ENCODE measurements at places on chromosomes 3 and 15.
A peak's percentile ranks its signal among the peaks of the same experiment; 100 is the strongest.

- DNase-seq = no peak
Observed at GRCh38 chr3:101902041-101902440, 52.7 kb downstream of the NFKBIZ start.

GRCh38 chr3:117226932-117227331 is 517.4 kb downstream of the TUSC7 start:
- no peak for DNase-seq

- no peak for DNase-seq
Observed at GRCh38 chr3:20141851-20142250, 44.2 kb downstream of the SGO1 start.

DNA sequence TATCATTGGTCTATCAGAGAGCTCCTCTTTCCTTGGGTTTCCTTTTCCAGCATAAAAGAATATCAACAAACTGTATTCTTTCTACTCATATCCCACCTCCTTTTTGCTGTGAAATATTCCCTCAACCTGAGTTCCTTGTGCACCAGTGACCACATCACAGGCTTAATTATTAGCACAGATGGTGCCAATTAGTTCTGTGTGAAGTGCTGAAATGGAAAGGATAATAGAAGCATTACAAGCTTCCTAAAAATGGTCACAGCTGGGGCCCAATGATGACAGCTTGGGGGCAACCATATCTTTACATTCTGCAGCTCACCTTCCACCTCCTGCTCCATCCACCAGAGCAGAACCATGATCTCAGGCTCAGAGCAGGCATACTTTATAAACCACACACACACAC is 84.6 kb downstream of the ANO10 start:
- DNase-seq = no peak

DNA sequence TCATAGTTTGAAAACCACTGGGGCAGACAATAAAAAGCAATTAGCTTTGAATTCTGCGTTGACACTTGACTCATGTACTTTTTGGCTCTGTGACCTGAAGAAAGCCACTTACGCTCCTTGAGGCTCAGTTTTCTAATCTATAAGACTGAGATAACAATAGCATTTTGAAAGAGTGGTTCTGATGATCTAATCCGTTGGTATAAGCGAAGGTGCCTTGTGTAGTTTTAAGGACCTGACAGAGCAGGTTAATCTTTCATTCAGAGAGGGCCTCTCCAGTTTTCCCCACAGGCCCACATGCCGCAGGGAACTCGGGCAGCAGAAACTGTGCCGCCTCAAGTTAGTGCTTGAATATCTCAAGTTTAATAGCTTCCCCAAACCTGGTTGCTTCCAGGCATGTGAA is 306.0 kb upstream of the GBE1 start:
- DNase-seq = no peak

DNA sequence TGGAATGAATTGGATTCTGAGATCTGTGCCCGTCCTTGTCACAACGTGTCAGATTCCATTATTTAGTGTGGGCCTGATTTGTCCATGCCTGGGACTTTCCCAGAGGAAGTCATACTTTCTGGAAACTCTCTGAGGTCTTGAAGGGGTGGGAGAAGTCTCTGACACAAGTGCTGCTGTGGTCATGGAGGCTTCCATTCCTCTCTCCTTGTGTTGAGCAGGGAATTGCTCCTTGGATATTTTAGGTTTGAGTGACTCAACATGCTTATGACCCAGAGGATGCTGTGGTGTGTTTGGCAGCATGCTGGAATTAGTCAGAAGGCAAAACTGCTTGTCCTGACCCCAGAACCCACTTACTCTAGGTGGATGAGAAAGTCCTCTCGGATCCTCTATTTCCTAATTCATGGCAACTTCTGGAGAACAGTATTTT is 132.1 kb downstream of the LPP start:
- no peak for DNase-seq

GRCh38 chr3:66276705-66277274 is 56.0 kb downstream of the SLC25A26 start:
- DNase-seq = peak; percentile 27

- DNase-seq = no peak
Observed at GRCh38 chr15:100703032-100703578, 100.7 kb downstream of the ASB7 start.

DNA sequence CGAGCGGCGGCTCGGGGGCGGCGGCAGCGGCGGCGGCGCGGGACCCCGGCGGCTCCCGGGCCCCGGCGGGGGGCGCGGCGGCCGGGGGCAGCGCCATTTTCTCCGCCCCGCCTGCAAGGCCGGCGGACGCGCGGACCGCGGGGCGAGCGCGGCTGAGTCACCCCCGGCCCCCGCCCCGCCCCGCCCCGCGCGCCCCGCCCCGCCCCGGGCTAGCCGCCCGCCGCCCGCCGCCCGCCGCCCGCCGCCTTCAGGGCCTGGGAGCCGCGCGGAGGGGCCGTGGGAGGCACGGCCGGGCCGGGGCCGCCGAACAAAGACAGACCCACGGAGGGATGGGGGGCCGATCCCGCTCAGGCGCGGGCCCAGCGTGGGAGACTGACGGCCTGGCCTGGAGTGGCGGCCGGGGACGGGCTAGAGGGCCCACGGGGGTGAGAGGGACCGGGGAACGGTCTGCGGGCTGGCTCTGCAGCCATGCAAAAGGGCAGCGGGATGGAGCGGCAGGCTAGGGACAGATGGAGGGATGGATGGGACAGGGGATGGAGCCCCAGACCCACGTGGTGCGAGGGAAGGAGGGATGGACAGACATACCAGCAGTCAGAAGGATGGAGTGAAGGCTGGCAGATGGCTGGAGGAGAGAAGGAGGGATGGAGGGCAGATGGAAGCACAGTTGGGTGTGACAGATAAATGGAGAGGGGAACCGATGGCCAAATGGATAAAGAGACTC is at the start of gene EIF4E3:
Gene EIF4E3, minus strand, starts transcription at position 132 of the 721 bp plus-strand sequence. Its CDS starts 35 bp downstream, at position 97.
- no peak for DNase-seq

DNA sequence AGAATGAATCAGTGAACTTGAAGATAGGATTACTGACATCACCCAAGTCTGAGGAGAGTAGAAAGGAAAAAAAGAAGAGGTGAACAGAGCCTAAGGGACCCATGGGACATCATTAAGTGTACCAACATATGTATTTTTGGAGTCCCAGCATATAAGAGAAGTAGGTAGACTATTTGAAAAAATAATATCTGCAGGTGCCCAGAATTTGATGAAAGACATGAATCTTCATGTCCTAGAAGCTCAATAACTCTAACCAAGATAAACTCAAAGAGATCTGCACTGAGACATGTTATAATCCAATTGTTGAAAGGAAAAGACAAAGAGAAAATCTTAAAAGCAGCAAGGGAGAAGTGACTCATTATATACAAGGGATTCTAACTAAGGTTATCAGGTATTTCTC is 39.0 kb downstream of the SPESP1 start:
- DNase-seq = no peak

DNA sequence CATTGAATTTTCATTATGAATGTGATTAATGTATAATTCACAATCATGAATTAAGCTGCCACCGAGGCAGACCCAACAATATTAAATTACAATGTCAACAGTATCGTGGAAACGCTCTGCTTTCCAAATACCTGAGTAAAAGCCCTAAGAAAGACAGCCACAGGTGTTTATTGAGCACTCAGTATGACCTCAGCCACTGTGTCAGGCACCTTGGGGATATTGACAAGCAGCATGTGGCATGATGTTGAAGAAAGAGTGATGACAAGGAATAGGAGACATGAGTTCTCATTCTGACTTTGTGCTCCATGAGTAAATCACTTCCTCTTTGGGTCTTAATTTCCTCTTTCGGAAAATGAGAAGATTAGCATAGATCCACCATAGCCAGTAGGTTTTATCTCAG is 12.8 kb downstream of the C2CD4A start:
- DNase-seq = no peak

- DNase-seq = no peak
Observed at GRCh38 chr15:25761971-25762662, 101.0 kb downstream of the ATP10A start.

DNA sequence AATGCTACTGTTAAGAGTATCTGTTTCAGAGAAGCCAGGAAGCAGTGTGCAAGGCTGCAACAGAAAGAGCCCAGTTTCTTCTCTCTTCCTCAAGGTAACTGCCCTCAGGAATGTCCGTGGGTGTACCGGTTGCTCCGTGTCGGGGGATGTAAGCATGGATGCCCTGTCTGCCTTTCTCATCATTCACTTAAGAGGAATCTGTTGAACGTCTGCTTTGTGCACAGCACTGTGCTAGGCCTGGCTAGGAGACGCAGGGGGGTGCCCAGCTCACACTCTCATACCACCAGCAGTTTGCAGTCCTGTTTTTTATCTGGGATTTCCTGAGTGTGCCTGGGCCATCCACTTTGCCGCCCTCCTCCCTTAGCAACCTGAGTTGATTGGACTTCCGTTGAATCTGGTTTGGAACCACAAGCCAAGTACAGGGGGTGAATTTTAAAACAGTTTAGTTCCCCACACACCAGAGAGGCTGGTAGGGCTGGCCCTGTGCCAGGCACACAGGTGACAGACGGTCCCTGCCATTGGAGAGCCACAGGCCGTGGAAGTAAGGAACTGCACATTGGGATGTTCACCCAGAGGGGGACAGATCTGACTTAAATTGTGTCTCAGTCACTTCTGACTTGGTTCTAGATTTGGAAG is 11.2 kb downstream of the BOC start:
- no peak for DNase-seq

DNA sequence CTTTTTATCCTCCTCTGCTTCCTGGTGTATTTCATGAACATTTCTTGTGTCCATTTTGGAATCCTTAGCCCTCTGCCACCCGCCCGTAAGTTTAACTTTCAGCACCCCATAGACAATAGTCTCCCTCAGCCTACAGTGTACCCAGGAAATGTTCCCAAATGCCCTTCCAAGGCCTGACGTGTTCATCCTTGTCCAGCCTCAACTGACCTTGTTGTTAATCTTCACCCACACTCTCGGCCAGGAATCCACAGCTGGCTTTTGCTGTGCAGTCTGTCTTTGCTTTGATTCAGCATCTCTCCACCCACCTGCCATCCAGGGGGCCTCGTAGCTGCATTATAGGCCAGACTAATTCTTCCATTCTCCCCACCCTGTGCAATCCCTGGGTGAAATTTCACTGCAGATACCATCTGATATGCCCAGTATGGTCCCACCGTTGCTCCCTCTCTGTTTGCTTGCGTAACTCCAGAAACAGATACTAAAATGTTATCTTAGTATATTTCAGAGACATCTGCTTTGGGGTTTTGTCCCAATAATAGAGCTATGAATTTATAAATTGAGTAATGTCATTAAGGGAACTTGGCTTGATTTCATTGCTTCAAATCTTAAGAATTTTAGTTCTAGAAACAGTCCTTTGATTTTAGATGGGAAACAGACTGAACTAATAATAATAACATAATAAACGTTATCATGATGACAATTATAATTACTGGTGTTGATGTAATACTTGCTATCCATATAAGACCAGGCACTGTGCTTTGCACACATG is 16.6 kb downstream of the GUCA1C start:
- no peak for DNase-seq

DNA sequence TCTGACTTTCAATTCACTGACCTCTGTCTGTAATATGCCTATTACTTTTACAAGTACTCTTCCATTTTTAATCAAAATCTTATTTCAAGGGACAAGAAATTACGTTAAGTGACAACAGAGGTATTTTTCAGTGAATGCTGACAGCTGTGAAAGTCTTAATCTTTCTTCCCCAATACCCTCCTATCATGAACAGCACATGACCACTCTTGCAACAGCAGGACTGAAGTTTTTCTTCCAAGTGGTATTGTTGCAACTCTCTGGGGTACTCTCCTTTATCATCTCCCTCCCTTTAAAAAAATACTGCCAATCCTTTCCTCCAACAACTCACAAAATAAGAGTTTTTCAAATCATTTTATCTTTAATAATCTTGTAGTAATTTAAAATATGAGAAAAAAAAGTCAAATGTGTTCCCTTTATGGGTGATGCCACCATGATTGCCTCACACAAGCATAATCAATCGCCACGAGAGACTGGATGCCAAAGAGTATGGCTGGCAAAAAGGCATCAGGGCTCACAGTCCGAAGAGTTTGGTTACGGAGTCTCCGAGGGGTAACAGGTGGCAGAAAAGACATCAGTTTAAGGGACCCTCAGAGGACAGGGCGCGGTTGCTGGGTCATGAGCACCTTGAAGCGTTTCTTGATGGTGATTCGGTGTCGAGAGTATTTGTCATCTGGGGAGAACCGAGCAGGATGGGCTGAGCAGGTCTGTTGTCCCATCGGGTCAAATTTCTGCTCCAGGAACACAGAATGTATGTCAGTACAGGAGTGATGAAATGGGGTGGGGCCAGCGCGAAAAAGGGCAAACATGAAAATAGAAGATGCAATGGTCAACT is 1.3 kb downstream of the NOP10 start:
- no peak for DNase-seq

GRCh38 chr15:69669446-69669845 is 216.8 kb downstream of the RPLP1 start:
- DNase-seq = no peak

DNA sequence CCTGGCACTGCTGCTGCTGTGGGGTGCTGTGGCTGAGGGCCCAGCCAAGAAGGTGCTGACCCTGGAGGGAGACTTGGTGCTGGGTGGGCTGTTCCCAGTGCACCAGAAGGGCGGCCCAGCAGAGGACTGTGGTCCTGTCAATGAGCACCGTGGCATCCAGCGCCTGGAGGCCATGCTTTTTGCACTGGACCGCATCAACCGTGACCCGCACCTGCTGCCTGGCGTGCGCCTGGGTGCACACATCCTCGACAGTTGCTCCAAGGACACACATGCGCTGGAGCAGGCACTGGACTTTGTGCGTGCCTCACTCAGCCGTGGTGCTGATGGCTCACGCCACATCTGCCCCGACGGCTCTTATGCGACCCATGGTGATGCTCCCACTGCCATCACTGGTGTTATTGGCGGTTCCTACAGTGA is 2.1 kb downstream of the GRM2 start:
- no peak for DNase-seq

- DNase-seq = no peak
Observed at GRCh38 chr3:52440671-52441070, 4.2 kb downstream of the SEMA3G start.

- DNase-seq = no peak
Observed at GRCh38 chr15:39960411-39960810, 26.5 kb downstream of the EIF2AK4 start.

DNA sequence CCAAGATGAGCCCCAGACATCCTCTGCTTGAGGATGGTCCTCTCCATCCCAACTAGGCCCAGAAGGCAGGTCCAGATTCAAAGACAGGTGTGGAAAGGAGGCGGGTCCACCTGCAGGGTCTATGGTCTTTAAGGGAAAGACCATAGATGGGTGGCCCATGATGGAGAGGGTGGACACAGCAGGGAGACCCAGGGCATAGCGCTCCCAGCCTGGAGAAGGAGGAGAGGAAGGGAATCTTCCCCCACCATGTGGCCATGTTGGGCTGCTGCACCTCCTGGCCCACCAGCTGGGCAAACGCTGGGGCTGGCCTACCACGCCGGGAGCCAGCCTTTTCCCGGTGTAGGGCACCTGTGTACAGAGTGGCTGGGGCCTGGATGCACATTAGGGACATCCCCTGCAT is 265.2 kb upstream of the TLE3 start:
- no peak for DNase-seq

- DNase-seq = no peak
Observed at GRCh38 chr3:194688200-194688740, 2.6 kb downstream of the FAM43A start.

GRCh38 chr3:128432971-128433836 is 33.5 kb downstream of the DNAJB8 start:
- DNase-seq = no peak

GRCh38 chr15:52699457-52699856 is 20.3 kb upstream of the ATOSA start:
- no peak for DNase-seq

Data from stimulated activated CD8-positive, alpha-beta memory T cell treated with anti-CD3 and anti-CD28 coated beads, Interleukin-4, amount 100 ng/mL, for 1 hour (primary cell).